ENCODE measurements at places on chromosomes 3 and 15.

DNA sequence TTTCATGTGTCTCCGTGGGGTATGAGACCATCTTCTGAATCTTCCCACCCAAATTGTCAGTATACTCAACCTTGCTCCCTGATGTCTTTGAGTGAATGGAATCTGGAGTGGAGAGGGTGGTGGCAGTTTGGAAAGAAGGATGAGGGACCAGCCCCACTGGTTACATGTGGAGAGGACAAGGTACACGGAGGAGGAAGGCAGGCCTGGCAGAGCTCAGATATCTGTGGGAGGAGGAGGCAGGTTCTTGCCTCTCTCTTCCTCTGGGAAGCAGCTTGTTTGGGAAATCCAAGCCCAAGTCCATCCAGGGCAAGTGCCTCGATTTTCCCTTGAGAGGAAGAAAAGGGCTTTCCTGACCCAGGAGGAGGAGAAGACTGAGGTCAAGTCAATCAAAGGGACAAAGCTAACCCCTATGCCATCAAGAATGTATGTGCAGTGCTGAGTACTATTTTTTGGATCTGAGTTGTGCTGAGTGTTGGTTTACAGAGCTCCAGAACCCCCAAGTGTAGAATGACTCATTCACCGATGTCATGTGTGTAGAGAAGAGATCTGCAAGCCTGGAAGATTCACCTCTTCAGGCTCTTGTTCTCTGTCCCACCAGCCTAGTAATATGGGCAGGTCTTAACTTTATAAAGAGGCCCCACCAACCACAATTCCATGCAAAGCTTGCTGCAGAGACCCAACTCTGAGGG is 19.8 kb upstream of the LOXL1 start:
- no peak for DNase-seq

- no peak for DNase-seq
These were observed 6.7 kb downstream of the KLHL40 start for GRCh38 chr3:42691816-42692666.

DNA sequence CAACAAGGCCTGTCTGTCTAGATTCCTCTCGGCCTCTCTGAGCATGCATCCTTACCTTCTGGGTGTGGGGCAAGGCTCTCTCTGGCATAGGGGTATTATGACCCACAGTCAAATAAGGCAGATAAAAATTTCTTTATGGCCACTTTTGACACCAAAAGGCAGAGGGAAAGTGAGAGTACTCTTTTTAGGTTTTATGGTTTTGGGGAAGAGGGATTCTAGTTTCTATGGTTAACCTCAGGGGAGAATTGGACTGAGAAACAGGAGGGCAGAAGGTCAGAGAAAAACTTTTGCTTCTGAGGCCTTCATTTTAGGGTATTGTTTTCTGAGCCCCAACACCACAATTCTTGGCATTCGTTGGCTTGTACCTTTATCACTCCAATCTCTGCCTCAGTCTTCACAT is 70.0 kb upstream of the CCDC54 start:
- DNase-seq = no peak

- no peak for DNase-seq
These were observed 110.9 kb downstream of the EDEM1 start for GRCh38 chr3:5298453-5298852.

DNA sequence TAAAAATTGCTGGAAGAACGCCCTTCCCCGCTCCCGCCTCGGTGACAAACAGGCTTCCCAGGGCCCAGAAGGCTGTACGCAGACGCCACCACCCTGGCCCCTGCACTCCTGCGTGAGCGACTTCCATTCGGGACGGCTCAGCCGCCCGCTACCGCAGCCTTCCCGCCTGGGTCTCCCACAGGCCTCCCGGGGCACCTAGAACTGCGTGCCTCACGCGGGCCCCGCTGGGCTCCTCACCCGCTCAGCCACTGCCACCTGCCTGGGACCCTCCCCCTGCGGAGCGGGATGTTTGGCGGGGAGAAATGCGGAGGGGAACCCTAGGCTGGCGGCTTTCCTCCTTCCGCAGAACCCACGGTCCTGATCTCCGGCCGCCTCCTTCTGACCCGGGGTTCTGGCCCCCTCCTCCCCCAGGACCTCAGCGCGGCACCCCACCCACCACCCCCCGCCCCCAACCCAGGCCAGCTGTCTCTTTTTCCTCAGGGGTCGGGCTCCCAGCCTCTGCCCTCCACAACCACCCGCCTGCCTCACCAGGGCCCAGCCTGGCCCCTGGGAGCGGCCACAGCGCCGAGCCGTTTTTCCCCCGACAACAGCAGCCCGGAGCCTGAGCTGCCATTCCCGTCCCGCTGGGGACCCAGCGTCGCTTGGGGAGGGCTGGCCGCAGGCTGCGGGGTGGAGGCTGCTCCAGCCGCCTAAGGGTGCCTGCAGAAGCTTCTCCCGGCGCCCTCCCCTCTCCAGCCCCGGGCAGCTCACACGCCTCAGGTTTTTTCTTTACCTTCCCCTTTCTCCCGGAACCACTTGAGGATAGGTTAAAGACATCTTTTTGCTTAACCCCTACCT is 27.6 kb upstream of the RAB7A start:
- DNase-seq = no peak

- no peak for DNase-seq
These were observed 30.1 kb upstream of the TIMP4 start for GRCh38 chr3:12188681-12189287.

DNA sequence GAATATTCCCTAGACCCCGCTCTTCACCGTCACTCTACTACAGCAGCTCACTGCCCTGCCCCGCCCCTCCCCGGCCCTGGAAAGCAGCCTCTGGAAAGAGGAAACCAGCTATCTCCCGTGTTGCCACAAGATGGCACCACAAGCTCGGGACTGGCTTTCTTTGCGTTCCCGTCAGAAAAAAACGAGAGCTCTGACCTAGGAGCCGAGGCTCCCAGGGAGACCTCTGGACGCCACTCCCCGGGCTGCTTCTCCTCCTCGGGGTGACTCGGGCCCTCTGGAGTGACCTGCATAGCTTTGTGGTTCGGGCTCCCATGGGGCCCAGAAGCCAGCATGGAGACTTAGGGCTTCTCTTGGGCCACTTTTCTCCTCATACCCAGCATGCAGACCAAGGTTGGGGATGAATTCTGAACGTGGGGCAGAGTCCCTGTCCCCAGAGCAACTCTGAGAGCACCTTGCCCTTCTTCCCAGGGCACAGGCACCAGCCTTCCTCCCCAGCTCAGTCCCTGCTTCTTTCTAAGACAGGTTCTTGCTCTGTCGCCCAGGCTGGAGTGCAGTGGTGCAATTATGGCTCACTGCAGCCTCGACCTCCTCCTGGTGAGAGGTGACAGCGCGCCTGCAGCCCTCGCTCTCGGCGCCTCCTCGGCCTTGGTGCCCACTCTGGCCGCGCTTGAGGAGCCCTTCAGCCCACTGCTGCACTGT is 19.0 kb downstream of the STOML1 start:
- DNase-seq = peak; percentile 71

DNA sequence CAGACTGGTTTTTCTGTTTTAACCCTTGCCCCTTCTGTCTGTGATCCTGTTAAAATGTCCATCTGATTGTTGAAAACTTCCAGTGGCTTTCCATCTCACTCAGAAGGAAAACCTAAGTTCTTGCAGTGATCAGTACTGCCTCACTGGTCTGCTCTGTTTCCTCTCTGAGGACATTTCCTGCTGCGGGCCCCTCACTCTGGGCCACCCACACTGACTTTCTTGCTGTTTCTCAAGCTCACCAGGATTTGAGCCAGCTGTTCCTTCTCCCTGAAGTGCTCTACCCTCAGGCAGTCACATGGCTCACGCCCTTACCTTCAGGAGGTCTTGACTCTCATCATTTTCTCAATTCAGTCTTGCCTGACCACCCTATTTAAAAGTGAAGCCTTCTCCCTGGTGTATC is 1.8 kb downstream of the GRK7 start:
- DNase-seq = no peak

DNA sequence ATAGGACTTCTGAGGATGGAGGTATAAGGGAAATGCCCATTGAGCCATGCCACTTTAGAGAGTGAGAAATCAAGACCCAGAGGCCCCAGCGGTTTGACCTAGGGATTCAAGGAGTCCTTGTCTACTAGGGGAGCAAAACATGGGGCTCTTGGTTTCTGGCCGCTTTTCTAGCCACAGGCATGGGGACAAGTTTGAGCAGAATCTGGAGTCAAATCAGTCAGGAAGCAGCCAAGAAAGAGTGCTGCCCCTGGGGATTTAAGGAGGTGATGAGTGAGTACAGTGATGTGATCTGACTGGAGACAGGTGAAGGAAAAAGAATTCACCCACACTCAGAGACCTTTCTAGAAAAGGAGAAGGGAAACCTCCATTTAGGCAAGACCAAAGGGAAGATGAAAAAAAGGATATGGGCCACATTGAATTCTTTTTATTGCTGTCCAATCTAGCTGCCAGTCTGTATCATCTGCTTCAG is 244.0 kb upstream of the TBC1D5 start:
- no peak for DNase-seq

DNA sequence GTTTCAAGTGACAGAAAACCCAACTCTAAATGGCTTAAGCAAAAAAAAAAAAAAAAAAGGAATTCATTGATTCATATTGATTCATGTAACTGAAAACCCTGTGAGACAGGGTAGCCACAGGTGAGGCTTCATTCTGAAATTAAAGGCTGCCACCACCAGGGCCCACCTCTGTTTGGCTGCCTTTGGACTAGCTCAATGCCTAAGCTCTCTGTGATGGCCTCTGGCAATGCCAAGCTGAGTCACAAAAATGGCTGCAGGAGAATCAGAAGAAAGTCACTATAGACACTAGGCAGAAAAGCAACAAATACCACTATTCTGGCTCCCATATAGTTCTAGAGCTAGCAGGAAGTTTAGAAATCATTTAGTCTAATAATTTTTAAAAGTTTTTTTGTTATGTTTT is 38.2 kb upstream of the GYG1 start:
- no peak for DNase-seq

DNA sequence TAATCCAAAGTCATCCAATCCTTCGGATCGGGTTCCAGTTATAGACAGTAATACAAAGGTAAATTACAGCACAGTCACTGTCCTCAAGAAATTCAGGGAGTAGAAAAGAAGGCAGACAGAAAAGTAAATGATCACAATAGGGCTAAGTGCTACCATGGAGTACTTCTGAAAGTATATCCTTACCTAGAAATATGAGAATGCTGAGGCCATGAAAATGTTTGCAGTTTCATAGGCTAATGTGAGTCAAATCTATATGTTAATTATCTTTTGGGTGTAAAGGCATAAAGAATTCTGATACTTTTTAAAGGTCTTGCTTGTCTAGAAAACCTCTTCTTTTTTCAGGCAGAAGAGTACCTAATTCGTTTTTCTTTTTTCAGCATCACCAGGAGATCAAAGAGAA is 29.8 kb downstream of the PBRM1 start:
- DNase-seq = no peak

GRCh38 chr15:63347074-63347857 is 34.4 kb downstream of the CA12 start:
- DNase-seq = no peak

DNA sequence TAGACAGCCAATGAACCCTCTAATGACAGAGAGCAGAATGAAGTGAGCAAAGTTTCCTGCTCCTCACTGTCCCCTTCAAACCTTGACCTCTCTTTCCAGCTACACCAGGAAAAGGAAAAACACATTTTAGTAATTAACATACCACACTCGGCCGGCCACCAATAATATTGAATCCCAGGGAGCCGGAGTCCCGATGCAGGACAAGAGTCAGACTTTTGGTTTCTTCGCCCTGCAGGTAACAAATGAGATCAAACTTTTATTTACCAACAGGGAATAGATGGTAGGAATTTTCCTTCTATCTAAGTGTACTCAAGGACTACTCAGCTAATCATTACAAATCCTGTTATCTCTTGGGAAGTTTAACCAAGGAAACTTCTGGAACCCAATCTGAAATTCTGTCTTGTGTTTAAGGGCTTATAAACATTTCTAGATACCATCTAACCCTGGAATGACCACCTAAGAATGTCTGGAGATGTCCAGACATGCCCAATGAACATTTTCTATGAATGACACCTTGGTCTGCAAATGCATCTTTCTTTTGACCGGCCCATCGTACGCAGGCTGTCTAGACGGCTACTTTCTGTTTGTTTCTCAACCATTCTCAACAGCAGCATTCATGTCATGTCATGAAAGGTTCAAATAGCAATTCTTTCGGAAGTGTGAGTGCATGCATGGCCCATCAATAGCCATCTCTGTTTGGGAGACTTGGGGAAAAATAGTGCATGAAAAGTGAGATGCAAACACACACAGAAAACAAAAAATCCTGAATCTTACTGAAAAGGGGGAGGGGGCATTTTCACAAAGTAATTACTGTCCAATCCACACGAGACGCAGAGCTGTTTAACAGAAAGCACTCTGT is 16.1 kb downstream of the PDZRN3 start:
- DNase-seq = no peak

DNA sequence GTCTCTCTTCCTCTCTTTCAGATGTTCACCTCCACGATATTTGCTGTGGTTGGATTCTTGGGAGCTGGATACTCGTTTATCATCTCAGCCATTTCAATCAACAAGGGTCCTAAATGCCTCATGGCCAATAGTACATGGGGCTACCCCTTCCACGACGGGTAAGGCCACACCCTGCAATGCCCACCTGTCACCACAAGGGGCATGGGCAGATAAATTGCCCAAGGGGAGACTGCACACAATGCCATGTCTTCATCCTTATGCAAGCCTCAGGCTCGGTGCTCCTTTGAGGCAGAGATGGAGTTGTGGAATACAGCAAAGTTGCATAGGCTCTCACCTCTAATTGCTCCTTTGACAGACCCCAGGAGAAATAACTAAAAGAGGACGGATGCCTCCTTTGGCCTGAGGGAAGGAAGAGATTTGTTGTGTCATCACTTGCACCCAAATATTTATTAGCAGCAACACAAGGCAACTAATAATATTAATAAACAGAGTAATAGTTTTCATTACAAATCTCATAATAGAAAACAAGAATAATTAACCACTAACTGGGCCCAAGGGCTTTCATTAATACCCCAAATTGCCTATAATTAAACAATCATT is 13.2 kb downstream of the TM4SF4 start:
- DNase-seq = peak; percentile 6

DNA sequence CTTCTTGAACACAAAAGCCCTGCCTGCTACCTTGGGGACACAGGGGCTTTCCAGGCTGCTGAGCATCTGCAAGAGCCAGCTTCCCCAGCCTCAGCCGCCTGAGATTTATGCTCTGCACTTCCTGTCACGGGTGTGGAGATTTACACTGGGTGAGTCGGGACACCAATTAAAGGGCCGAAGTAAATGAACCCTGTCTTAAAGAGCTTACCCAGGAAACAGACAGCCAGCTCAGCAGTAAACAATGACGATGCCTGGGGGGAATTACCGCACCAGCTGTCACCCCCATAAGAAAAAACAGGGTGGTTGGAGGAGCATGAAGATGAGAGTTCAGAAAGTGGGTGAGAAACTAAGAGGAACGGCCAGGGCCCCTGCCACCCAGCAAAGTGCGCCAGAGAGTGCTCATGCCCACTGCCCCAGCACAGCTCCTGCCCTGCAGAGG is 37.5 kb upstream of the IQSEC1 start:
- DNase-seq = no peak

- no peak for DNase-seq
These were observed 23.6 kb downstream of the RHCG start for GRCh38 chr15:89472785-89473256.

DNA sequence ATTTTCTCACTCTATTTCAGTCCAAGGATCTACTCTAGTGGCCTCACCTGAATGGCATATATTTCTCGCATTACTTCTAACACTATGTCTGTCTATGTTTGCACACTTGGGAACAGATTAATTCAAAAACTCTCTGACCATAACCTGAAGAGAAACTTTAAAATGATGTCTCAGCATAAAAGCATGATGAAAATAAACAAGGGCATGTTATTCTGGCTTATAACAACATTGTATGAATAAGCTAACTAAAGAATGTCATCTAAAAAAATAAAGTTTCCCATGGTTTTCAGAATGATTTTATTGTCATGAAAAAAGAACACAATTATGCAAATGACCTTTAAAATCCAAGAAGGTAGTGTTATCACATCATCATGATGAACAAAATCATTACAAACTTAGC is 85.5 kb upstream of the ROBO2 start:
- no peak for DNase-seq
